ENCODE measurements at places on chromosomes 4 and X. TPM values are rescaled to one million over a fixed set of nuclear protein-coding genes. Genes with fewer than 3 reads are reported as not detected.

SASH3 gene
- total RNA-seq: 240 TPM

ADH1A gene
- not detected for total RNA-seq

SPANXC gene
- total RNA-seq: not detected

SH3TC1 gene
- total RNA-seq: 396 TPM
